Mammary epithelial cell (primary cell): ENCODE measurements at places on chromosomes 16 and 17. TPM values are rescaled to one million over a fixed set of nuclear protein-coding genes. Genes with fewer than 3 reads are reported as not detected.
A peak's percentile ranks its signal among the peaks of the same experiment; 100 is the strongest.

Gene CDRT15
- total RNA-seq, result not detected in 2 replicates

Gene EME1
- 0.17 TPM for total RNA-seq

Gene CES2
- 110 TPM for total RNA-seq

Gene MFAP4
- total RNA-seq, result not detected in 2 replicates

Gene PRAC2
- total RNA-seq, result not detected

DNA sequence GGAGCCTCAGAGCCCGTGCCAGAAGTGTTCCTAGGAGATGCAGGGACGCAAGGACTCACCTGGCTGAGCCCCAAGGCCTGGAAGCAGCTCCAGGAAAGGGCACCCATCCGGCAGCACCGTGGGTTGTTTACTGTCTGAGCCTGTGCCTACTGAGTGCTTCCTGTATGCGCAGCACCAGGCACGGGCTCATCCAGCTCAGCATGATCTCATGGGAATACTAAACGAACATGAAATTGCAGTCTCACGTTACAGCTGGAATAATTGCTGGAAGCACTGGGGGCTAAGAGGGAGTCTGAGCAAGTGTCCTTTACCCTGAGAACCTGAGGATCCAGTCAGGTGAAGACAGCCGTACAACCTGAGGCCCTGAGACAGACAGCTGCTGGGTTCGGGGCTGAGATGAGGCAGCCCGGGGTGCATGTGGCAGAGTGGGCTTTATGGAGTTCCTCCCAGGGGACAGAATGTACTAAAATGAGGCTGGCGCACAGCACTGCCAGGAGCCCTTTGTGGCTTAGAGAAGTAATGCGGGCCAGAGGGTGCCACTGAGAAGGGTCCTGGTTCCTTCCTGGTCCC is 5.4 kb downstream of the CTRL start:
- no peak for DNase-seq

DNA sequence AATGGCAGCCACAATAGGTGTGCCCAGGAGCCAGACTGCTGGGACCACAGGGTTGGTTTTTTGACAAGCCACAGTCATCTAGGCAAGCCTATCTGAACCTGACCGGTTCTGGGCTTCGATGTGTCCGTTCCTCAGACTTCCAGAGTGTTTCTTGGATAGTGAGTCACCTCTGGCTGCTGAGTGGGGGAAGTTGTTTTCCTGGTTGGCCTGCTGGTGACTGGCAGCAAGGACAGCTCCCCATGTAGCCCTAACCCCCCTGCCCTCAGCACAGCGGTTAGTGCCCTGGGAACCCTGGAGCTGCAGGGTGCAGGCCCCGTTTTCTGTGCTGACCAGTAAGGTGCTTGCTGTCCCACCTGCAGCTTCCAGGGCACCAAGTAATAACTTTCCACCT is 65.5 kb downstream of the PLD6 start:
- peak; percentile 79 for DNase-seq

- no peak for DNase-seq
Measured at GRCh38 chr17:19656851-19657581, 8.5 kb downstream of the ALDH3A2 start.

- no peak for DNase-seq
Measured at GRCh38 chr17:33811004-33811760, 443.9 kb upstream of the CCL2 start.

- DNase-seq, result peak; percentile 27
Measured at GRCh38 chr17:45265821-45266220, 3.9 kb upstream of the SPATA32 start.
